ENCODE measurements at places on chromosomes 6 and 20.

- DNase-seq: no peak
These were observed 166.6 kb upstream of the TAB2 start for GRCh38 chr6:149150801-149151398.

- no peak for DNase-seq
These were observed 94.9 kb upstream of the MTHFD1L start for GRCh38 chr6:150770637-150771036.

- DNase-seq: no peak
These were observed 425.8 kb downstream of the FRK start for GRCh38 chr6:115634887-115635286.

DNA sequence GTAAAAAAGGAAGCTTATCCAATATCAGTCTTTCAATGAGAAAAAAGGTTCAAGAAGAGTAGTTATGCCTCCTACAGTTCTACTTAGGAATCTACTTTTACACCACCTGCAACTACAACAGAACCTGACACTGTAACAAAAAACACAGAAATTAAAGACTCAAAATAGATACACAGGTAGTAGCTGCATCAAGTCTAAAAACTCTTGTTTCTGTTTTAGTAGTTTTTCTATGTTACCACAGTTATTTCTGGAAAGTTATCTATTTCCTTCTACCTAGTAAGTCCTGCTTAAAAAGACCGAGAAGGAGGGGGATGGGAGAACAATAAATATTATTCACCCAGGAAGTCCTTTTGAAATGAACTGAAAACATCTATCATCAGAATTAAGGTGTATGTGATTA is 52.5 kb downstream of the ATG5 start:
- no peak for DNase-seq

GRCh38 chr20:21189761-21190523 is 64.1 kb downstream of the KIZ start:
- DNase-seq: no peak

- DNase-seq: no peak
These were observed 435 bp upstream of the ZNF322 start for GRCh38 chr6:26660000-26660361.

DNA sequence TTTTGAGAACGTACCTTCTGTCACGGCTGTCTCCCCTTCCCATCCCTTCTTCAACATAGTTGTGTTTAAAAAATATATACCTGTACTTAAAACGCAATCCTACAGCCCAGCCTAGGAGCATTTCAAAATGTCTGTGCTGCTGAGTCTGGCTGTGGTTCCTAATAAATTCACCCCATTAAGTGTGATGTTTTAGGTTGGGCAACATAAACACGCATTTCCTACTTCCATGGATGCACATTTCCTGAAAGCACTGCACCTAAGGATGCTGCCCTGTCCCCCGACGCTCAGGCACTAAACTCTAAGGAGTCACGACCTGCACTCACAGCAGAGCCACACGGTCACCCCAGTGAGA is 1.2 kb downstream of the REV3L start:
- DNase-seq: no peak

DNA sequence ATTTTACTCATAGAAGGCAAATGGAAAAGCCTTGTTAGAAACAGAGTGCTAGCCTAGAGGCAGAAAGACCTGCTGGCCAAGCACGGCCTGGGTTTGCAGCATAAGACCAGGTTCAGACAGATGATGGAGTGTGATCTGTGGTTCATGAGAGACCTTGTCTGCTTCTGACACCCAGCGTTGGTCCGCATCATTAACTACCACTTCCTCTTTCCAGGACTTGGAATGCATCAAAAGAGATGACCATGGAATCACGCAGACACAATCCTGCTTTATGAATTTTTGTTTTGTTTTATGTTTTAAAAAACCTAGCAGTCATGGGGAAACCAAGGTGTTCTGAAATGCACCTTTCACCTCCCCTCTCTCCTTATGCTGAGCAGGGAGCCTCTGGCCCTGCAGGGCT is 76.8 kb upstream of the SYNDIG1 start:
- DNase-seq: no peak

GRCh38 chr6:118718903-118719302 is 67.5 kb upstream of the CEP85L start:
- no peak for DNase-seq

DNA sequence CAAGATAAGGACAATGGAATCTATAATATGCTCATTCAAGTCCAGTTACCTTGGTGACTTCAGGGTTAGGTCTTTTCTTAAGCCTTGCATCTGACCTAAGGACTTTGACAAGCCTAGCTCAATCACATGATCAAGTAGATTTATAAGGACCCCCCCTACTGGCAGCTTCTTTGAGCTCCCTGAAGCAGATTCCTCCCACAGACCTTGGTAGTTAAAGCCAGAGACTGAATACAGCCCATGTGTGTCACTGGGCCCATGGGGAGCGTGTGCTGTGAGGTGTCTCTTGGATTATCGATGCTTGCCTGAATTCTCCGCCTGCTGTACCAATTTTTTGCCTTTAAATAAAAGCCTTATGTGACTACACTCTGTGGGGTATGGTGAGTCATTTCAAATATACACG is 372.7 kb upstream of the RGS17 start:
- DNase-seq: no peak

DNA sequence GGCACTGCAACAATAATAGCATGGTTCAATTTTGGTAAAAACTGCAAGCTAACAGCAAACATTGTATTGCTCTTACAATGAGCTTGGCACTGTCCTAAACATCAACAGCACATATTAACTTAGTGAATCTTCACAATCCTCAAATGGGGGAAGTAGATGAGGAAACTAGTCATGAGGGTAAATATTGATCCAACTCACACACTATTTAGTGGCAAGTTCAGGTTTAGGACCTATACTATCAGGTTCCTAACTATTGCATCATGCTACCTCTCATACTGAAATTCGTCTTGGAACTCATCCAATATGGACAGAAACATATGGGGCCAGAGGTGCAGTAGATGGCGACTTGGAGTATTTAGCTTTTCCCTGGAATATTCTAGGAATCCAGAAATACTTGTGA is 34.2 kb downstream of the FKBP1C start:
- DNase-seq: no peak

GRCh38 chr6:127069659-127070279 is 48.7 kb upstream of the RSPO3 start:
- DNase-seq: no peak

GRCh38 chr6:31586008-31586407 is at the start of gene LST1:
Gene LST1 (plus strand): TSS chr6:31586277. CDS start chr6:31587300, 1,023 bp downstream.
- DNase-seq: no peak

- DNase-seq: no peak
These were observed 50.7 kb downstream of the CTCFL start for GRCh38 chr20:57474205-57474604.

- DNase-seq: no peak
These were observed 251.4 kb downstream of the DOK5 start for GRCh38 chr20:54726687-54727300.

- no peak for DNase-seq
These were observed 106.5 kb downstream of the ATP9A start for GRCh38 chr20:51661609-51662178.

- no peak for DNase-seq
These were observed 1.7 kb downstream of the STX16 start for GRCh38 chr20:58652606-58653294.

- DNase-seq: no peak
These were observed 106.4 kb downstream of the RALGAPA2 start for GRCh38 chr20:20606050-20606449.

DNA sequence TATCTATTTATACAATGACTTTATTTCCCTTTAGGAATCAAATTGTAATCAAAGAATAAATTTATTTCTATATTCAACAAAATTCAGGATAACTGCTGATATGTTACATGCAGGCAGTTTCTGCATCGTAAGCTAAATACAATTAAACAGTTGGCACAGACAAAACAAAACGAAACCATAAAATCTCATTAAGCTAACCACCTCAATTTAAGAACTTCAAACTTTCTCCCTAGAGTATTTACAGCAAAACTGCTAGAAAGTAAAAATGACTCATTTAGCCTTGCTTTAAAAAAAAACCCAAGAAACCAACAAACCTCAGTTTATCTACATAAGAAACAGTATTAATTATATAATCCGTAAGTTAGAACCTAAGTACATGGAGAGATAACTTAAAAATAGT is 17.1 kb downstream of the SSR1 start:
- DNase-seq: no peak

- DNase-seq: no peak
These were observed 460.3 kb downstream of the UTRN start for GRCh38 chr6:144745439-144745838.

DNA sequence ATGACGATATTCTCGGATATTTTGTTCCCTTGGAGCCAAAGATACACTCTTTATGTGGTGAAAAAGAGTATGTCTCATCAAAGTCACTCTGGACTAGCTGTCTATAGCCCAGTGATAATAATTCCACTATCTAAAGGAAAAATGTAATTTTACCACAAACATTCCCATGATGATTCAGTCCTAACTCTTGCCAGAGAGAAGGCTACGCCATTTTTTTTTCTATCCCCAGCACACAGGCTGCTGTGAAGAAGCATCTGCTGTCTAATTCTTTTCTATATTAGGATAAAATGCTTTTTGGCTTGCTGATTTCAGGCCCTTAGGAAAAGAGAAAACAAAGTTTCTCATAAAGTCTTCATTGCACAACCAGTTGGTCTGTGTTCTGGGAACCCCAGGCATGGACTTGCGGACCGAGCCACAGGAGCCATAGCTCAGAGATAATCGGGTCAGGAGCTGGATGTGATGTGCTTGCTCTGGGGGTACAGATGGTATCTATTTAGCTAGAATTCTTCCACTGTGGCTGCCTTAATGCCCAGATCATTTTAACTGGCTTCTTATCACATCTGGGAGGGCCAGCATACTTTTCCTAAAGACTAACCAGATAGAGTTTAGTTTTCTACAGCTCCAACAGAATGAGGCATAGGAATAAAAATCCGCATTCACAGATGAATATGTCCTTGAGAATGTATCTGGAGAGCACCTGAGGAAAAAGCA is 683.7 kb upstream of the ID4 start:
- no peak for DNase-seq

DNA sequence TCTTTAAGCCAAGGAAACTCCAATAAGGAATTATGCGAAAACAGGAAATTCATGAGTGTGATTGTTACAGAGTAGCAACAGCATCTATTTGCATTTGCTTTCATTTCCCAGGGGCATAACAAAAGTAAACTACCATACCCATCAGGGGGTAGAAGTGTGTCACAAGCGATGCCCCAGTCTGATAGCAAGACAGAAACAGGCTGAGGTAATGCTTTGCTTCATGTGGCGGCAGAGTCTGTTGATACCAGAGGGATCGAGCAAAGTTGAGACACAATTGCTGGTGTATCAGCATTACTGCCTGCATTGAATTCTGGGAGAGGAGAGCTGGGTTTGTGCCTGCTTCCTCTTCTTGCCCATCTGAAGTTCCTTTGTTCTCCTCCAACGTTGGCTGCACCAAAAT is 51.2 kb upstream of the LYRM2 start:
- no peak for DNase-seq

- no peak for DNase-seq
These were observed 3.9 kb upstream of the C20orf202 start for GRCh38 chr20:1199212-1199873.

GRCh38 chr6:14957355-14958059 is 288.4 kb upstream of the JARID2 start:
- DNase-seq: no peak

Measured in stimulated activated CD4-positive, alpha-beta T cell treated with anti-CD3 and anti-CD28 coated beads, Interleukin-1b, Interleukin-23, amount 100 ng/mL, for 1 hour (primary cell).